Sigmoid colon (tissue), 7 donors: ENCODE measurements at places on chromosomes 5 and 9. TPM values are rescaled to one million over a fixed set of nuclear protein-coding genes. Genes with fewer than 3 reads are reported as not detected.

SPATA31D4 gene
- polyA plus RNA-seq: 0.23 TPM

GRXCR2 gene
- not detected for polyA plus RNA-seq

PCDHB16 gene
- 0.29 TPM for polyA plus RNA-seq

RAI14 gene
- 6.7 TPM for polyA plus RNA-seq

CDC25C gene
- 2.8 TPM for polyA plus RNA-seq

FBP2 gene
- polyA plus RNA-seq: 0.04 TPM

SLC46A2 gene
- not detected for polyA plus RNA-seq

PLAA gene
- 13.9 TPM for polyA plus RNA-seq

ANXA2R gene
- 0.69 TPM for polyA plus RNA-seq

SLC4A9 gene
- 0.25 TPM for polyA plus RNA-seq

ZDHHC11 gene
- polyA plus RNA-seq: 4.9 TPM
